ENCODE measurements at places on chromosomes 3 and 15. TPM values are rescaled to one million over a fixed set of nuclear protein-coding genes. Genes with fewer than 3 reads are reported as not detected.

DLL4 gene
- 8.2 TPM for total RNA-seq

VGLL3 gene
- 45.6 TPM for total RNA-seq

PKM gene
- 392 TPM for total RNA-seq

CYP8B1 gene
- not detected for total RNA-seq

DNA sequence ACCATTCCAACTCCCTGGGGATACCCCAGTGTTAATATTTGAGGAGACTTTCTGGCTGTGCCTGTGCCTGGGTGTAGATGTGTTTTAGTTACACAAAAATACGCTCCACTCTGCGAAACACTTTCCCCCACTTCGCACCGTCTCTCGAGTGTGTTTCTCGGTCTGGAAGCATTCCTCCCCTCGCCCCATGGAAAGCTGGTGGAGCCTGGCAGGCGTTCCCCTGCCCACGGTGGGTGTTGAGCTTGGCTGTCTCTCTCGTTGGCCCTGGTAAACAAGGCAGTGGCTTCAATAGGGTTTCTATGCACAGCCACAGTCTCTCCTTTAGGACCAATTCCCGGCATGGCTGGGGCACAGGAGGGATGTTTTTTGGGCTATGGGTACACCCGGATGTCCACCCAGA is 19.3 kb downstream of the IQSEC1 start:
- no peaks in the 10 kb centered on the region for H3K27me3 ChIP-seq
- no peak for DNase-seq
- no peak overlapping the region for H3K4me3 ChIP-seq
- no peak overlapping the region for H3K27ac ChIP-seq
- no peaks in the 10 kb centered on the region for H3K4me1 ChIP-seq

DNA sequence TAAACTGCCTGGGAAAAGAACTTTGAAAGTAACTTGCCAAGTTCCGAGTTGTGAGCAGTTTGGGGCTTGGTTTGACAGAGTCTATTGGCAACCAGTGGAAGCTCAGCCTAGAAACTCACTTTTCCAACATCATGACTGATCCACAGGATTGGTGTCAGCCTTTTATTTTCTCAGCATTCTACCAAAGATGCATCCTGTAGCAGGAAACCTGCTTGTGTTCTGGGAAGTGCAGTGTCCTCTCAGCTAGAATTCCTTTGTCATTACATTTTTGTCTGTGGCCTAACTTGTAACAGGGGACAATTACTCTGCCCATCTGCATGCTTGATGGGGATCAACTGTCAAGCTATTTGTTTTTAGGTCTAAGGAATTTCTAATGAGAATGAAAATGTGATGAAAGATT is 116.7 kb upstream of the LMOD3 start:
- H3K27ac ChIP-seq = no peak overlapping the region
- H3K36me3 ChIP-seq = no peaks in the 10 kb centered on the region
- no peak overlapping the region for H3K4me3 ChIP-seq
- no peaks in the 10 kb centered on the region for H3K27me3 ChIP-seq
- no peaks in the 10 kb centered on the region for H3K4me1 ChIP-seq
- DNase-seq = no peak

DNA sequence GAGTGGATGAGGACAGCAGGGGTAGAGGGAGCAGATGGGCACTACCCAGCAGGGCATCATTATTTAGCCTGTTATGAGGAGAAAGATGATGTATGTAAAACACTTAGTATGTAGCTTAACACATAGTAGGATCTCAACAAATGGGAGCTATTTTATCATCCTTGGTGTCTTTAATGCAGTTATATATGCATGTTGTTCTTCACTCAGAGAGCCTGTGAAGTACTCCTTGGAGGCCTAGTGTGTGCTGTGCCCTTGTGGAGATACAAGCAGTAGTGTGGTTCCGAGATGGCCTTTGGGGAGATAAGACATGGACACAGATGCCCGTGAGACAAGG is 124.2 kb downstream of the LIPC start:
- H3K4me1 ChIP-seq = peaks cover 17% of the 10 kb centered on the region
- no peak overlapping the region for H3K27ac ChIP-seq
- no peaks in the 10 kb centered on the region for H3K36me3 ChIP-seq

GRCh38 chr3:45567730-45568172 is 26.8 kb upstream of the LIMD1 start:
- no peaks in the 10 kb centered on the region for H3K36me3 ChIP-seq
- DNase-seq = no peak
- H3K4me1 ChIP-seq = peaks cover 8% of the 10 kb centered on the region
- no peaks in the 10 kb centered on the region for H3K27me3 ChIP-seq
